ENCODE measurements at places on chromosomes 16 and 17. TPM values are rescaled to one million over a fixed set of nuclear protein-coding genes. Genes with fewer than 3 reads are reported as not detected.

The SLC16A11 gene
- total RNA-seq = 1.8 TPM

The DHX58 gene
- 41.7 TPM for total RNA-seq

The FADS6 gene
- total RNA-seq = not detected

The SP6 gene
- 0.13 TPM for total RNA-seq

The XYLT1 gene
- total RNA-seq = 70.6 TPM

DNA sequence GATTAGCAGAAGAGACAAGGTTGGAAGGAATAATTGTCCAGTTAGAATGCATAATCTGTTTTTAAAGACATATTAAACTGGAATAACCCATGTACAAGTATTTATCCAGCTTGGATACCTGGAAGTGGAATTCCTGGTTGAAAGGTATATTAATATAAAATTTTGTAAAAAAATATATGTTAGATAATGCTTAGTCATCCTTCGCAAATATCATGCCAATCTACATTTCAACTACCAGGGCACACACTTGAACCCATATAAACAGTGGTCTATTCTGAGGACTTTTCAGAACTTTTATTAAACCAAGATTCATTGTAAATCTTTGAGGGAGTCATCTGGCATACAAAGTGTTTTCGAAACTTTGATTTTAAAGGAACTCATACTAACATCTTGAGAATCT is 269.1 kb upstream of the HSBP1 start:
- H3K4me1 ChIP-seq = no peaks in the 10 kb centered on the region
- no peaks in the 10 kb centered on the region for H3K27me3 ChIP-seq
- no peaks in the 10 kb centered on the region for H3K36me3 ChIP-seq
- no peak for DNase-seq

DNA sequence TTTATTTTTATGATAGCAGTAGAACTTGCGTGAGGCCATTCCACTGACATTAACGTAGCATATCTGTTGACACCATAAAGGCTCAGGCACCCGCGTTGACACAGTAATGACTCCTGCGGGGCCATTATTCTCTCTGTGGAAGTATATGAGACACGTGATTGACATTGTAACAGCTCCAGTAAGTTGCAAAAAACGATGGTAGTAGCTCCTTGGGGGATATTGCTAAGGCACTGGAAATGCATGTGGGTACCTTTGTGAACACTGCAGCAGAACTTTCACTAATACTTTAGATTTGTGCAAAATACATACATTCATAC is 918.8 kb upstream of the CDH8 start:
- H3K27me3 ChIP-seq = no peaks in the 10 kb centered on the region
- no peak for DNase-seq
- H3K4me1 ChIP-seq = no peaks in the 10 kb centered on the region

- H3K27ac ChIP-seq = no peak overlapping the region
- DNase-seq = no peak
- no peaks in the 10 kb centered on the region for H3K4me1 ChIP-seq
- H3K4me3 ChIP-seq = no peak overlapping the region
- H3K27me3 ChIP-seq = no peaks in the 10 kb centered on the region
- no peaks in the 10 kb centered on the region for H3K36me3 ChIP-seq
Observed at GRCh38 chr16:83095941-83096692, 469.3 kb downstream of the CDH13 start.

- H3K4me3 ChIP-seq = no peak overlapping the region
- H3K36me3 ChIP-seq = no peaks in the 10 kb centered on the region
- no peaks in the 10 kb centered on the region for H3K4me1 ChIP-seq
Observed at GRCh38 chr16:56534847-56535383, 15.1 kb upstream of the BBS2 start.

GRCh38 chr16:87744750-87745514 is 20.9 kb downstream of the KLHDC4 start:
- H3K27ac ChIP-seq = no peak overlapping the region
- no peaks in the 10 kb centered on the region for H3K27me3 ChIP-seq
- H3K36me3 ChIP-seq = peaks cover 83% of the 10 kb centered on the region
- no peak for DNase-seq
- no peak overlapping the region for H3K4me3 ChIP-seq
- no peaks in the 10 kb centered on the region for H3K4me1 ChIP-seq

DNA sequence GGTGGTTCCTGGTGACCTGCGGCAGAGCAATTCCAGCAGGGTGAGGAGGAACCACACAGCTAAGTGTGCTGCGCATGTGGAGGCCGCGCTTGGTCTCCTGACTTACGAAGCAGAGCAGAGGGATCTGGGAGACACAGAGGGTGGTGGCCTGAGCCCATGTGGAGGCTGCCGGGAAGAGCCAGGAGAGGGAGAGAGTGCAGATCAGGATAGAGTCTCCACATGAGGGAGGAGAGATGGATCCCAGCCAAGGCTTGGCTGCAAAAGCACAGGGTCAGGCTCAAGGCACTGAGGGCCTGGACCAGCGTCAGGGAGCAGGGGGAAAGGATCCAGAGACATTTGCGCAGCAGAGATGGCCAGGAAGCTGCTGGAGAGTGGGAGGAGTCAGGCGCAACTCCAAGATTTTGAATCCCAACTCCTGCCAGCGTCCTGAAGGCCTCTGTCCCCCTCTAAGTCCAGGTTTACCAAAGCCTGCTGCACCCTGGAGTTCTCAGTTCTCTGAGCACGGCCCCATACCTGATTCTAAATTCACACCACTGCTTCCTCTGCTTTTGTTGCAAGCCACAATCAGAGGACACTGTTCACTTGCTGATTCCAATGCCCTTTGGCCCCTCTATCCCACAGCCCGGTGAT is 11.3 kb upstream of the MLLT6 start:
- peaks cover 7% of the 10 kb centered on the region for H3K27me3 ChIP-seq
- H3K4me1 ChIP-seq = peaks cover 20% of the 10 kb centered on the region
- H3K4me3 ChIP-seq = no peak overlapping the region
- H3K36me3 ChIP-seq = no peaks in the 10 kb centered on the region

- H3K27ac ChIP-seq = no peak overlapping the region
- no peaks in the 10 kb centered on the region for H3K4me1 ChIP-seq
- no peaks in the 10 kb centered on the region for H3K36me3 ChIP-seq
- DNase-seq = no peak
Observed at GRCh38 chr16:89013692-89014402, 36.8 kb upstream of the CBFA2T3 start.

- H3K27ac ChIP-seq = no peak overlapping the region
- H3K4me3 ChIP-seq = no peak overlapping the region
- H3K27me3 ChIP-seq = peaks cover 2% of the 10 kb centered on the region
- no peaks in the 10 kb centered on the region for H3K4me1 ChIP-seq
- H3K36me3 ChIP-seq = no peaks in the 10 kb centered on the region
Observed at GRCh38 chr17:40915721-40916256, 21.7 kb downstream of the KRT23 start.

DNA sequence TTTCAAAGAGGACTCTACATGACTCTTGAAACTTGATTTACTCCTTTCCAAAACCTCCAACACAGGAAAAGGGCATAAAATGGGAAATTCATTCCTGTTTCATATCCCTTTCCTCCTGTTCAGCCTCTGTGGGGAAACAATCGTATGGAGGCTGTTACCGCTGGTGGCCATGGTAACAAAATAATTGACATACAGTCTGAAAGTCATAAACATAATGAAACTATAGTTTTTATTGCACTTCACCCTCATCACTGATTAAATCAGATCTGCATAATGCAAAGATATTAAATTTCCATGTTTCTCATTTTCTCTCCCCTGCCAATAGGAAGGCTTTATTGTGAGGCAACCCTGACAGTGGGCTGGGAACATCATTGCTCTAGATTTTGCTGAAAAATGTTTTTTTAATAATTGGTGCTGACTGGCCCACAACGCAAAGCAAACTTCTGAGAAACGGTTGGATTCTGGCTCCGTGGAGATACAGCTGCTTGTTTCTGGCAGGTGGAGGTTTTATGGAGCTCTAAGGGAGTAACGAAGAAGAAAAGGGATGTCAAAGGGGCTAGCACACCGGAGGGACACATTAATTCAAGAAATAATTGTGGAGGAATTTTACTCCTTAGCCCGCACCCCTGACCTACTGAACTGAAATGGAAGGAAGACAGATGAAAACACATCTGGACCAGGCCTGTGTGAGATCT is 154.2 kb upstream of the SHISA6 start:
- no peak overlapping the region for H3K4me3 ChIP-seq
- H3K4me1 ChIP-seq = no peaks in the 10 kb centered on the region
- H3K36me3 ChIP-seq = no peaks in the 10 kb centered on the region

GRCh38 chr17:80803451-80804428 is 187.9 kb upstream of the CHMP6 start:
- DNase-seq = no peak
- no peak overlapping the region for H3K4me3 ChIP-seq
- H3K4me1 ChIP-seq = peaks cover 4% of the 10 kb centered on the region
- H3K27me3 ChIP-seq = no peaks in the 10 kb centered on the region
- peaks cover 26% of the 10 kb centered on the region for H3K36me3 ChIP-seq

DNA sequence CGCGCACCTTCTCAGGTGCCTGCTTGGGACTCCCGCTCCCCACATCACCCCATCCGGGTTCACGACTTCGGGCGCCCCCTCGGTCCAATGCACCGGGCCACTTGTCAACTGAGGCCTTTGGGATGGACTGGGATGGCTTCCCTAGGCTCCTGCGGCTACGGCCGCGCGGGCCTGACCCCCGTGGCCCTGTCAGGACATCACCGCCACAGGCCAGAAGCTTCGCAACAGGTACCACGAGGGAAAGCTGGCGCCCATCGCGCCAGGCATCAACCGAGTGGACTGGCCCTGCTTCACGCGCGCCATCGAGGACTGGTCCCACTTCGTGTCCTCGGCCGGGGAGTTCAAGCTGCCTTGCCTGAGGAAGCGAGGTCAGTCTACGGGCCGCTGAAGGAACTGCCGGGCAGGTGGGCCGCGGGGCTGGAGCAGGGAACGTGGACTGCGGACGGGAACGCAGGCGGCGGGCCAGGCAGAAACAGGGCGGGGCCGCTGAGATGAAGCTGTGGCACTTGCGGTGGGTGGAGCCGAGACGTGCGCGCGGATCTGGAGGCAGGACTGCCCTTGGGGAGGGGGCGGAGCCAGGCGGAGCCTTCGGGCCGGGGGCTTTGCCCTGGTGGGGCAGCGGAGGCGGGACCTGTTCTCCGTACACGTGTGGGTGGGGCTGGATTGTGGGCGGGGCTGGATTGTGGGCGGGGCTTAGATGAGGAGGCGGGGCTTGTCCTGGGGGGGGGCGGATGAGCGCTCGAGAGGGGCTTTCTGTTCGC is 13.7 kb upstream of the CNGB1 start:
- H3K4me3 ChIP-seq = peak overlapping the region; percentile 73
- H3K36me3 ChIP-seq = no peaks in the 10 kb centered on the region
- H3K27ac ChIP-seq = peak overlapping the region; percentile 39

- no peaks in the 10 kb centered on the region for H3K36me3 ChIP-seq
- no peak overlapping the region for H3K27ac ChIP-seq
- no peak for DNase-seq
- H3K27me3 ChIP-seq = peaks cover 52% of the 10 kb centered on the region
- no peak overlapping the region for H3K4me3 ChIP-seq
Observed at GRCh38 chr17:44629314-44629713, 27.0 kb upstream of the MEIOC start.

GRCh38 chr16:85056211-85056748 is 28.7 kb downstream of the KIAA0513 start:
- H3K36me3 ChIP-seq = peaks cover 2% of the 10 kb centered on the region
- H3K27ac ChIP-seq = peak overlapping the region; percentile 92
- peaks cover 43% of the 10 kb centered on the region for H3K4me1 ChIP-seq
- no peaks in the 10 kb centered on the region for H3K27me3 ChIP-seq

- peaks cover 15% of the 10 kb centered on the region for H3K36me3 ChIP-seq
- H3K4me3 ChIP-seq = no peak overlapping the region
- peaks cover 51% of the 10 kb centered on the region for H3K4me1 ChIP-seq
- peak; percentile 75 for DNase-seq
- H3K27me3 ChIP-seq = peaks cover 7% of the 10 kb centered on the region
- no peak overlapping the region for H3K27ac ChIP-seq
Observed at GRCh38 chr16:3027983-3028715, 4.3 kb downstream of the THOC6 start.

- H3K27me3 ChIP-seq = no peaks in the 10 kb centered on the region
- no peaks in the 10 kb centered on the region for H3K36me3 ChIP-seq
- H3K27ac ChIP-seq = no peak overlapping the region
- DNase-seq = no peak
- H3K4me1 ChIP-seq = no peaks in the 10 kb centered on the region
Observed at GRCh38 chr17:31452101-31452500, 60.6 kb downstream of the RAB11FIP4 start.

- H3K4me3 ChIP-seq = no peak overlapping the region
- H3K27me3 ChIP-seq = no peaks in the 10 kb centered on the region
- H3K36me3 ChIP-seq = no peaks in the 10 kb centered on the region
Observed at GRCh38 chr16:73018821-73019456, 29.0 kb downstream of the ZFHX3 start.

DNA sequence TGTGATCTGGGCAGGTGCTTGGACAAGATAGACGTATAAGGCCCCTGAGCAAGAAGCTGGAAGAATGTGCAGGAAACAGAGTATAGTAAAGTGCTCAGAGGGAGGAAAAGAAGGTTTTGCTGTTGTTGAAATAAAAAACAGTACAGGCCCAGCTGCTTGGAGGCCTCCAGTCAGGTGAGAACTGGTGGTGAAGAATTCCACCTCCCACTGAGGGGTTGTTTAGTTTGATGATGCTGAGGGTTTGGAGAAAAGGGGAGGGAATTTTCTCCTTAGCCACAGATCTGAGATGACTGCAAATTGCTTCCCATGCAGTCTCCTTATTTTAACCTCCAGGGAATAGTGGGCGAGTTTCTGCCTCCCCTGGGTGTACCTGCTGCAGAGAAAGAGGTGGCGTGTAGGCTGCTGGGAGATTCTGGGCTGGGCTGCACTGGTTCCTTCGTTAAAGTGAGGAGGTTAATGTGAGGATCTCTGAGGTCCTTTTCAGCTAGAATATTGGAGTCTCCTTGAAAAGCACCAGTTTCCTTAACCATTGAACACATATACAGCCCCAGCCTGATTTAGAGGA is 25.8 kb downstream of the SMPD3 start:
- H3K27me3 ChIP-seq = no peaks in the 10 kb centered on the region
- H3K36me3 ChIP-seq = no peaks in the 10 kb centered on the region
- H3K4me1 ChIP-seq = peaks cover 62% of the 10 kb centered on the region
- no peak for DNase-seq
- H3K27ac ChIP-seq = no peak overlapping the region

DNA sequence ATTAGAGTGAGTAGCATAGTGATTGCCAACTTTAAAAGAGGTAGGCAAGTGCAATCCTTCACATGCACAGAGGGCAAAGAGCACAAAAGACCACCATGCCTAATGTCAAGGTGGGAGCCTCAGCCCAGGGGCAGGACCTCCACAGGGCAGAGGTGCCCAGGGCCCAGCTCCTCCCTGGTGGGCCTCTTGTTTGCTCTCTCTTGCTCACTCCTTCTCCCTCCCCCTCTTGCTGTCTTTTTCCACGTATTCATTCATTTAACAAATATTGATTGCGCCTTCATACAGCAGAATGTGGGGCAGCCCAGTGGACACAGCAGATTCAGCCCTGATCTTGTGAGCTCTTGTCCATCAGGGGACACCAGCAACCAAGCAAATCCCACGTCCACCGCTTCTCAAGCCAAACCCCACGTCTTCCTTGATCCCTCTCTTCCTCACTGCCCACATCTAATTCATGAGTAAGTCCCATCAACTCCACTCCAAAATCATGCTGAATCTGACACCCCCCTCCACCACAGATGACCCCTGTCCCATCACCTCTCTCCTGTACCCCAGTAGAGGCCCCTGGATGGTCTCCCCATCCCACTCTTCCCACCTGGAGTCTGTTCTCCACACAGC is 44.1 kb upstream of the RPL38 start:
- no peaks in the 10 kb centered on the region for H3K36me3 ChIP-seq
- no peak overlapping the region for H3K27ac ChIP-seq
- no peak for DNase-seq
- H3K4me3 ChIP-seq = no peak overlapping the region
